Endothelial cell (in vitro differentiated cells): ENCODE measurements at places on chromosomes 6 and 20.

GRCh38 chr20:58640446-58640845 lies 10.6 kb upstream of the STX16 start:
- DNase-seq: no peak

DNA sequence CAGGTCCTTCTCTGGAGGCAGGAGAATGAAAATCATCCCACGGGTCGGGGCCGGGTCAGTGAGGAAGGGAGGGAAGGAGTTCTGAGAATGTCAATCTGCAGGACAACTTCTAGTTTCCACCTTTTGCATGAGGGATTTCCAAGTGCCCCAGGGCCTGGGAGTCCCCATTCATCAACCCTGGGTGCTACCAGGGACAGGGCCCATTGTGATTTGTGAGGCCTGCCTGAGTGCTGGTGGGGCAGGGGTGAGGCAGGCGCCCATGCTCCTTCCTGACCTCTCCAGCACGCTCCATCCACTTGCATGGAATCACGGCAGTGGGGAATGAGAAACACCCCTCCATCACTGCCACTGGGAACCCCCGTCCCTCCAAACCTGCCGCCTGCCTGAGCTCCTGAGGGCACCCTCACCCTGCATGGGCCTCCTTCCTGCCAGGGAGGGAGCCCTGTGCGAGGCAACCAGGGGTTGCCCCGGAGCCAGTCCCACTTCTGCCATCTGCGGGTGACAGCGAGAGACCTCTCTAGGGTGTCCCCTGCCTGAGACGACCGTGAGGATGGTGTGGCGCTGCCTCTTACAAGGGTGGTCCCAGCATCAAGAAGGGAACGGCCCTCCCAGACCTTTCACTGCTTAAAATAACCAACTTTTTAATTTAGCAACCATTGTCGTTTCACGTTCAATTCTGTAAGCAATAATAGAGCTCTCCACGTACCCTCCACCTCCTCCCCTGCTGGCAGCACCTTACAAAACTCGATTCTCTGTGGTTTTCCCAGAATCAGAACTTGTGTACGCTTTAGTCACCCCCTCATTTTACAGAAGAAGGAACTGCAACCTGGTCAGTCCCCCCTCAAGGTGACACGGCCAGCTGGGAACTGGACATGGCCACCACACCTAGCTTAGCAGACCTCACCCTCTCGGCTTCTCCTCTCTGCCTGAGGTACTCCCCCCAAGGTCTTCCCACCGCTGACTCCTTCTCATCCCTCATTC lies 28.6 kb downstream of the PMEPA1 start:
- DNase-seq: no peak

DNA sequence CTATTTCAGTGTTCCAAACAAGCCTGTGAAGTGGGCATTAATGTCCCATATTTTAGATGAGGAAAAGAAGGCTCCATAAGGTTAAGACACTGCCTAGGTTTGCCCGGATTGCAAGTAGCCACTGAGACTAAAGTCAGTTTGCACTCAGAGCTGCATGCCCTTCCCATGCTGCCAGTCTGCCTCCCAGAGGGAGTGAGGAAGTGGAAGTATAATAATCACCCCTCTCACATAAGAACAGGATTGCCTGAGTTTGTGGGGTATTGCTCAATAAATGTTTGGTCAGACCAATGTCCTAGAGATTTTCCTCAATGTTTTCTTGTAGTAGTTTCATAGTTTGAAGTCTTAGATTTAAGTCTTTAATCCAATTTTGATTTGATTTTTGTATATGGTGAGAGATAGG lies 43.9 kb upstream of the CLIC5 start:
- no peak for DNase-seq

DNA sequence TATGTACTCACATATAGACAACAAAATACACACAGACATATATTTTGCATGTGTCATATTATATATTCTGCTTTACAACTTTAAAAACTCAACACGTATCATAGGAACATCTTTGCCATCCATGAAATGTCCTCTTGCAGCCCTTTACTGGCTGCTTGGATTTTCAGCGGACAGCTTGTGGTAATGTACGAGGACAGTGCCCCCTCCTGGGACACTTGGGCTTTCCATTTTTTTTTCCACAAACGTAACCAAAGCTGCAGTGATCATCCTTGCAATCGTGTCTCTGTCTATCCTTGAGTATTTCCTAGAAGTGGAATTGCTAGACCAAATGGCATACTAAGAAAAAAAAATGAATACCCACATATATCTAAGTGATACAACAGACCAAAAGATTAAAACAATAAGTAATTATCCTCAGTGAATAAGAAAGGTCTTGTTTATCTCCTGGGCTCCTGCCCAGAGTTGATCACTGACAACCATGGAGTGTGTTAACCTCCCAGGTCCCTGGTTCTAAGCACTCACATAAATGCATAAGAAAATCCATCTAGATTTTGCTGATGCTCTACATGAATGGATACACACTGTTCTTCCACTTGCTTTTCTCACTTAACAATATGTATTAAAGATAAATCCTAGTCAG lies 18.1 kb downstream of the BPI start:
- DNase-seq: peak; percentile 54
